ENCODE measurements at places on chromosomes 3 and 15. TPM values are rescaled to one million over a fixed set of nuclear protein-coding genes. Genes with fewer than 3 reads are reported as not detected.

MEX3B gene
- total RNA-seq, result 0.55 TPM

- no peak for DNase-seq
Observed at GRCh38 chr3:151864423-151865101, 8.9 kb upstream of the SUCNR1 start.

- DNase-seq, result peak; percentile 81
Observed at GRCh38 chr3:133661454-133662277, at the start of gene TOPBP1. Gene TOPBP1 (minus strand): TSS chr3:133661941. CDS start chr3:133661127, 814 bp downstream.

DNA sequence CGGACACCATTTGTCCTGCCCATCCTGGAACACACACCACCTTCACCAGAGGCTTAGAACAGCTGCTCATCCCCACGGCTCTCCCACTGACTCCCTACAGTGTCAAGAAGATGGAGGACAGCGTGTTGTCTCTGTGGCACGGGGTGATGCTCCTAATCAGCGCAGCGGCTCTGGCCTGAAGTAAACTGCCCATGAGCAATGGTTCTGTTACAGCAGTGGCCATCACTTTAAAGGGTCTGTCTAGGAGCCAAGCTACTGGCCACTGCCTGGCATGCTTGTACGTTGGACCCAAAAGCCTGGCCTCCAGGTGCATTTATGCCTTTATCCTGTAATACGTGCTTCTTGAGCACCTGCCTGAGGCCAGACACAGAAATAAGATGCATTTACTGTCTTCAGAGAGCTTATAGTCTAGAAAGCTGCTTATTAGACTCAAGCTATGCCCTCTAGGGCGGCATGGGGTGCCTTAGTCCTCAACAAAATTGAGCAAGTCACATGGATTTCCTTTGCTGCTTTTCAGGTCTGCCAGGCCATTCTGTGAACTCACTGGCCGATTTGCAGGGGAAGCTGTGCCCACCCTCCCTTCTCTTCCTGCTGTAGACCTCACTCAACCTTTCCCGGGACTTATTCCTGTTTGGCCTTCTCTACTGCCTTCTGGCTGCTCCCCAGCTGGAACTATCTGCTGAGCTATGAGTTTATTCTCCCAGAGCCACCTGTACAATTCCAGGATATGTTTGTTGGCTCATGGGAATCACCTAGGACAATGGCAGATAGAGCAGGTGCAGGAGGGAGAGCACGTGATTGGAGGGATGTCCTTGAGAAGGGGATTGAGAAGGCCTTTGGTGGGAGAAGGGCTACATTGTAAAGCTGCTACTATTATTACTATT is 51.9 kb downstream of the STARD5 start:
- DNase-seq, result no peak

GRCh38 chr15:33007303-33007855 is 187.1 kb downstream of the FMN1 start:
- no peak for DNase-seq

ALG1L2 gene
- 0.37 TPM for total RNA-seq

GRCh38 chr3:83524901-83525300 is 1433.9 kb upstream of the CADM2 start:
- DNase-seq, result no peak

UPK1B gene
- total RNA-seq, result not detected

NDN gene
- 1.3 TPM for total RNA-seq

DNA sequence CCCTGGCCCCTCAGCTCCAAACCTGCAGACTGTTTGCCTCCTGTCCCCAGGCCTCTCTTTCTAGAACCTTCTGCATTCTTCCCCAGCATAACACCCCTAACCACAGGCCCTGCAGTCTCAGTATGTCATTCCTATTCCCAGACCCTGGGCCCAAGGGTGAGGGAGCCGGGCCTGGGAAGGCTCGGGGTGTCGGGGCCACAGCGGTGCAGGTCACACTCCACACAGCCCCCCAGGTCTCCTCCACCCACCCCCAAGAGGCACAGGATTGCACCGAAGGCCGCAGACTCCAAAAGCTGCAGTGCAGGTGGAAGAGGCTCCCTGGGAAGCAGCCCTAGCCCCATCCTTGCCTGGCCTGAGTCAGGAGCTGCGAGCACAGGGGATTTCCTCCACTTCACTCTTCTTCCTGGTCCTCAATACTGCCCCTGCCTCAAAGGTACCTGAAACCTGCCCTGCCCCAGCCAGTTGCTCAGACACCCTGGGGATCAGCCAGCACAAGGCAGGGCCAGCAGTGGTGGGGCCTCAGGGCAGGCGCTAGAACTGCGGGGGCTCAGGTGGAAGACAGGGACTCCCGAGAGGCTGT is 31.1 kb downstream of the TNK2 start:
- DNase-seq, result no peak

DNA sequence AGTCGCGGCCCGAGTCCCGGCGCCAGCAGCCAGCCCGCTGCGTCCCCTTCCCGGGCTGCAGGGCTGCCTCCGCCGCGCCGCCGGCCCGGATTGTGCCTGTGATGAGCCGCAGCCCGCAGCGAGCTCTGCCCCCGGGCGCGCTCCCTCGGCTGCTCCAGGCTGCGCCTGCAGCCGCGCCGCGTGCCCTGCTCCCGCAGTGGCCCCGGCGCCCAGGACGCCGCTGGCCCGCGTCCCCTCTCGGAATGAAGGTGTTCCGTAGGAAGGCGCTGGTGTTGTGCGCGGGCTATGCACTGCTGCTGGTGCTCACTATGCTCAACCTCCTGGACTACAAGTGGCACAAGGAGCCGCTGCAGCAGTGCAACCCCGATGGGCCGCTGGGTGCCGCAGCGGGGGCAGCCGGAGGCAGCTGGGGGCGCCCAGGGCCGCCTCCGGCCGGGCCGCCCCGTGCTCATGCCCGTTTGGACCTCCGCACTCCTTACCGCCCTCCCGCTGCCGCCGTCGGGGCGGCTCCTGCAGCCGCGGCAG is 1.2 kb downstream of the CHST2 start:
- peak; percentile 16 for DNase-seq

RGMA gene
- not detected for total RNA-seq

DNA sequence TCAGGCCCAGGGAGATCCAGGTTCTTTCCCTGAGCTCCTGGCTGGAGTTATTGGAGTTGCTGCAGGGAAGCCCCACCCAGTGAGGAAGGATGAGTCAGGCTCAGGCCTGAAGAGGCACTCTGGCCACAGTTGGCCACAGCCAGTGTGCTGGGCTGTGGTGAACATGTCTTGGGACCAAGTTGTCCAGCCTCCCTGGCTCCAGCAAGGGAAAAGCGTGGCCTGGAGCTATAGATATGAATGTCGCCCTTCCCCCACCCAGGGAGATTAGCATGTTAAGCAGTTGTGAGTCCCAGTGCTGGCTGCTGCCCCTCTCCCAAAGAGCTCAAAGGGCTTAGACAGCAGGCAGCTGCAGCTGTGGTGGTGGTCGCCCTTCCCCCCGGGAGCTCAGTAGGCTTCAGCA is 963.2 kb downstream of the ROBO2 start:
- no peak for DNase-seq

NR2E3 gene
- not detected for total RNA-seq

- DNase-seq, result no peak
Observed at GRCh38 chr15:70149667-70150404, 52.1 kb upstream of the TLE3 start.

- no peak for DNase-seq
Observed at GRCh38 chr3:112087746-112088145, 1.6 kb downstream of the C3orf52 start.

DNA sequence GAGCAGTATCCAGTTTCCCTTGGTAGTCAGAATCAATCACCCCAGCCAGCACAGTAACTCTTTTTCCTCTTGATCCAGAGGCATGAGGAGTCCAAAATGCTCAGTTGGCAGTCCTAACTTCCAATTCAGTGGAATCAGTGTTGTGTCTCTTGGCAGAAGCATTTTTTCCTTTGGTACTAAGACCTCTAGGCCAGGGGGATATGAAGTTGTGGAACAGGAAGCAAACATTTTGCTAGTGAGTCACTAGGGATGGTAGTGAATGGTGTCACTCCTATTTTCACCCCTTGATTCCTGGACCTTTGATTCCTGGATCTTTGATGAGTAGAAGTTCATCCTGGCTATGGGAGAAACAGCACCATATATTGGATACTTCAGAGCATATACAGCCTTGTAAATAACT is 70.5 kb upstream of the ALDH1A3 start:
- DNase-seq, result no peak

DNA sequence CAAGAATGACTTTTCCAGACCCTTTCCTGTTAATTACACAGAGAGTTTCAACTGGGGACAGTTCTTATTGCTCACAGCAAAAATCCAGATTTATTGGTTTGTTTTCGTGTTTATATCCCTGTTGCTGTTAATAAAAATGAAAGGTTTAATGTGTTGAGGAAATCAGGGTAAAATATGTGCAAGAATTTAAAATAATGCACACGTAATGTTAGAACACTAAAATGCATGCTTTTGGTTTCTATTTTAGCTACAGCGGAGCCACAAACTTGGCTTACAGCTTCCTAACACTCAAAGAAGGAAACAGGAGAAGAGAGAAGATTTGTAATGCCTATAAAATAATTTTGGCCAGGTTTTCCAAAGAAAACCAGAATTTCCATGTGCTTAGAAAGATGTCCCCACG is 62.7 kb downstream of the CASR start:
- DNase-seq, result no peak
